Activated CD8-positive, alpha-beta memory T cell treated with anti-CD3 and anti-CD28 coated beads for 4 hours (primary cell): ENCODE measurements at places on chromosomes 1 and 21.

DNA sequence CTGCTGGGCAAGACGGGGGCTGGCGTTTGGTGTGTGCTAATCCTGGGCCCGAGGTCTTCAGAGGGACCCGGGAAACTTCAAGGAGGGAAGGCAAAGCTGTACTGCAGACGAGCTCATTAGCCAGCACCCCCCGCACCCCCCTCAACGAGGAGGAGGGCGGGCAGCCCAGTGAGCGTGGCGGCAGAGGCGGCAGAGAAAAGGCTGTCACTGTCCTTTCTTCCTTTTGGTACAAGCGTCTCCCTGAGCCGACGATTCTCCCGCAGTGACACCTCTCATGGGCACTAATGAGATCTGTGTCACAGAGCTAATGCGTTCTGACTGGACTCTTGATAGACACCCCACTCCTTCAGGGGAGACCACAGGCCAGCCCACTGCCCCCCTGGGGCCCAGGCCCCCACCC lies 29.5 kb downstream of the DMAP1 start:
- no peak for DNase-seq

- DNase-seq, result no peak
These were observed 6.7 kb upstream of the SLC19A1 start for GRCh38 chr21:45548711-45549491.

DNA sequence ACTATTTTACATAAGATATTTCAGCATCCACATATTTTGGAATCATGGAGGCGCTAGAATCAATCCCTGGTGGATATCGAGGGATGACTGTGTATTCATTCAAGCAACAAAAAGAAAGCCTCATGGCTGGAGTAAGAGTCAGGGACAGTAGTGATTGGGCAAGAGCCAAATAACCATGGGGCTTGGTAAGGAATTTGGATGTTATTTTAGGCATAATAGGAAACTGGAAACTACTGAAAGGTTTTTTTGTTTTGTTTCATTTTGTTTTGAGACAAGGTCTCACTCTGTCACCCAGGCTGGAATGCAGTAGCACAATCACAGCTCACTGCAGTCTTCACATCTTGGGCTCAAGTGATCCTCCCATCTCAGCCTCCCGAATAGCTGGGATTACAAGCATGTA lies 33.8 kb upstream of the EYA3 start:
- DNase-seq, result no peak

DNA sequence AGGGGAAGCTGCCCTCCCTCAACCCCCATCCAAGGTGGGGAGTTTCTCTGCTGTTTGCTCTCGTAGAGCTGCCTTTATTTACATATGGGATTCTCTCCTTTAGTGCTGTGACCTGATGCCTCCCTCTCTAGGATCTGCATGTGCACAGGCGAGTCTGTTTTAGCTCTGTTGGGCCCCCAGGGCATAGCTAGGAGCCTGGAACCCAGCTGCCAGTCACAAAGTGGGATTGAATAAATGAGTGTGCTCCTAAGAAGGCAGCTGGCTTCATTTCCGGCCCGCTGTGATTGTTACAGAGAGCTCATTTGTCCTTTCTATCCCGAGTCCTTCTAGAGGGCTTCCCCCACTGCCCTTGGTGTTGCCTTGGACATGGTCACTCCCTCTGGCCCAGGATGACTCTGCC lies 176.6 kb downstream of the GRIK3 start:
- no peak for DNase-seq

DNA sequence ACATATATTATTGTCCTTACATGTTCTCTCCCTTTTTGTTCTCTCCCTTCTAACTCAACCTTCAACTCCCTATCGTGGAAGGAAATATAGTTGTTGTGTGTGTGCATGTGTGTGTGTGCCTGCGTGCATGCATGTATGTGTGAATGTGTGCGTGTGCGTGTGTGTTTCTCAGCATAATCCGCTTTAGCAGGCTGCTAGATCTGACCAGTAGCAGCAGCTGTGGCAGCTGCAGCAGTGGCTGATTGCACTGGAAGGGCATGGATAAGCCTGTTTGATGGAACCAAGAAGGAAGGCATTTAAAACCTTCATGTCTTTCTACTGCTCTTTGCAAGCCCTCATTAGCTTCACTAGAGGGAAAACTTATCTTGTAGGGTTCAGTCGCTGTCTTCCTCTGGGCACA lies 65.6 kb upstream of the IRF2BP2 start:
- no peak for DNase-seq

DNA sequence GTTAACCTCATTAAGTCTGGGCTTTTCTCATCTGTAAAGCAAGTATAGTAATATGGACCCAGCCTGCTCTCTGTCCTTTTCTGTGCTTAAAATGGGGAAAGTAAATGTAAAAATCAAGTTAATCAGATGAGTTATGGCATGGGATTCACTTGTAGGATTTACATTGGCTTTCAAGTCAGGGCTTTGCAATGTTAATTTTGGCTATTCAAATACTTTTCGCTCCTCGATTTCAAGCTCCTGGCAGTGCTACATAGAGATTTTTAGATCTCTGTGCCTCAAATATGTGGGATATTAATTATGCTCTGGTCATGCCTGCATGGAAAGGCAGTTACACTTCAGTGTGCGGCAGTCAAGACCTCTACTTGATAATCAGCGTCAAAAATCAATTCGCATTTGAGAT lies 709.8 kb downstream of the LTN1 start:
- no peak for DNase-seq

DNA sequence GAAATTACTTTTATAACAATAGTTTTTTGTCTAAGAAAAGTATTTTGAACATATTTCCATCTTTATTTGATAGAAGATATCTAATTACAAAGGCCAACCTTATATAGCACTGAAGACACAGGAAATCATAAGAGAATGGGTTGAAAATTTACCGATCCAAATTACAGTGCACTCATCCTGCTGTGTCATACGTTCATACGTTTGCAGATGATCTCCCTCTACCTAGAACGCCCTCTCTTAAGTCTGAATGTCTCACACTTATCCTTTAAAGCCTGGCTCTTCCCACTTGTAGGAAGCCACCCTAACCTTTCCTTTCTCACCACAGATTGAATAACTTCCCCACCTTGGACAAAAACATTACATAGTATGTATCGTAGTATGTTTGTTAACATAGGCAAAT lies 9.3 kb downstream of the ASH1L start:
- DNase-seq, result no peak

DNA sequence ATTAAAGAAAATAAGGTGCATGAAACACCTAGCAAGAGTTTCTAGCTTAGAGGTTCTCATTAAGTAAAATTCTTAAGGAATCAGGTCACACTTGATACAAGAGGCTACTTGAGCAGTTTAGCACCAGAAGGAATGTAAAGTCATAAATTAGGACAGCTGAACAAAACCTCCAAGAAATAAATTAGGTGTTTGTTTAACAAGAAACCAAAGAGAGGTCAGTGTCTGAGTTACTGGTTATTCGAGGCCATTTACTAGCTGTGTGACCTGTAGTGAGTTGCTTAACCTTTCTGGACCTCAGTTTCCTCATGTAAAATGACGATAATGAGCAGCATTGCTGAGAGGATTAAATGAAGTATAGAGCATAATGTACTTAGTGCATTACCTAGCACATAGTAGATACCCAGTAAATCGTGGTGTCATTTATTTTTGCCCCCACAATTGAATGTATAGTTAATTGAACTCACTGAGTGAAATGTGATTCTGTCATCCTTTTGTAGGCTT lies 908 bp upstream of the ELK4 start:
- no peak for DNase-seq

DNA sequence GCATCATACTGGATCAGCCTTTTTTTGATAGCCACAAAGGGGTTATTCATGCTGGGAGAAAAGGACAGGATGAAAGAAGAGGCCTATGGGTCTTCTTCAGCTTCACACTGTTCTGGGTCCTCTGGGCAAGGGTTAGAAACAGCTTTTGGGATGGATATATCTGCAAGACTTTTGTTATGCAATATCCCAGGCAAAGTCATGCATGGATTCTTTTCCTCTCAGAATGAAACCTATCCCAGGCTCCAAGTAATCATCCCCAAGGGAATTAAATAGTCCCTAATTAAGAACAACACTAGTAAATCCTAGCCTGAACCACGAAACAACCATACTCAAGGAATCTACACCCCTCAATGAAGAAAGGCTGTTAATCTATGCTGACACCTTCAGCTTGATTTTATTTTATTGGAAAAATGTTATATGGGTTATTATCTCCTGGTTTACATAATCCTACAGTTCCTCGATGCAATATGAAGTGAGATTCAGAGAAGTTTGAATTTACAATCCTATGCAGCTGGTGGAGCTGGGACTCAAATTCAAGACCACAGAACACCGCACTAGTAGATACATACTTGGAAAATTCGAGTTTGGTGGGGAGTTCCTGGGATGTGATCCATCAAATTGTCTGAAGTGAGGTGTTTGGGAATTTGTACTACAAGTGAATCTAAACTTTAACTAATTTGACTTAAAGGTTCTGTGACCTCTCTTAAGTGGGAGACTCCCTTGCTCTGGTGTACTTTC lies 338.6 kb downstream of the TBX15 start:
- no peak for DNase-seq

- DNase-seq, result no peak
These were observed 666 bp downstream of the PAFAH2 start for GRCh38 chr1:25996966-25997827.

GRCh38 chr1:83802023-83802422 lies 196.9 kb downstream of the TTLL7 start:
- DNase-seq, result no peak

DNA sequence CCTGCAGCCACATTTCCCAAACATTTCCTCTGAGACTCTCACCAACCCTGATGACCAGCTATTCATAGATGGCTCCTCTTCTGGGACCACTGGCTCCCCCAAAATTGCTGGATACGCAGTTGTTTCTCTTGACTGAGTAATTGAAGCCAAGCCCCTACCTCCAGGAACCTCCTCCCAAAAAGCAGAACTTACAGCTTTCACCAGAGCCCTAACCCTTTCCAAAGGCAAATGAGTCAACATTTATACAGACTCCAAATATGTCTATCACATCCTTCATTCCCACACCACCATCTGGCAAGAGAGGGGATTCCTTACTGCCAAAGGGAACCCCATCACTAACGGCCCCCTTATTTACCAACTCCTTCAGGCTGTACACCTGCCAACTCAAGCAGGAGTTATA lies 20.3 kb upstream of the CA6 start:
- DNase-seq, result no peak

DNA sequence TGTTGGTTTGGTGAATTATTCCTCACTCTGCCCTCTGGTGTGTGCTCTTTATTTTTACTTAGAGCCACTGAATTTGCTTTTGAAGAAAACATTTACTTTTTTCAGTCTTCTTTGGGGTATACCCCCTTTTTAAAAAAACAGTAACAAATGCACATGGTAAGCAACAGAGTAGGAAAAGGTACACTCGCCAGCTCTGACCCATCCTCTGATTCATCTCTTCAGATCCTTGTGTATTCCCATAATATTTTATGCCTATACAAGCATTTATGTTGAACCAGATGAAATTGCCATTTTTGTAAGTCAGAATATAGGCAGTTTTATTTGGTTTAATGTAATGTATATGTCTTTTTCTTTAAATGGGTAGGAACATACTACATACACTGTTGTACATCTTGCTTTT lies 28.3 kb downstream of the TTC3 start:
- no peak for DNase-seq

DNA sequence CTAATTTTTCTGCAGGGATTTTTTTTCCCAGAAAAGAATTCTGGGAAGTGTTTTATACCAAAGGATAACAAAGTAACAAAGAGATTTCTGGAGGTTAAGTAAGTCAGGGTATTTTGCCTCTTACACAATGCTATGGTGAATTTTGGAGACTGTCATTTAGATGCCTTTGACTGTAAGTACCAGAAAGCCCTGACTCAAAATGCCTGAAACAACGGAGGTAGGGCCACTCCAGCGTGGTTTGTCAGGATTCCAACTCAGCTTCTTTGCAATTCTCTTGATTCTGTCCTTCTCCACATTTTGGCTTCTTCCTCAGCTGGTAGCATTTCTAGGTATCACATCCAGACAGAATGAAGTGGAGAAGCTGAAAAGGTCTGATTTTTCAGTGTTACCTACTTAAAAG lies 106.5 kb downstream of the UCHL5 start:
- DNase-seq, result no peak

DNA sequence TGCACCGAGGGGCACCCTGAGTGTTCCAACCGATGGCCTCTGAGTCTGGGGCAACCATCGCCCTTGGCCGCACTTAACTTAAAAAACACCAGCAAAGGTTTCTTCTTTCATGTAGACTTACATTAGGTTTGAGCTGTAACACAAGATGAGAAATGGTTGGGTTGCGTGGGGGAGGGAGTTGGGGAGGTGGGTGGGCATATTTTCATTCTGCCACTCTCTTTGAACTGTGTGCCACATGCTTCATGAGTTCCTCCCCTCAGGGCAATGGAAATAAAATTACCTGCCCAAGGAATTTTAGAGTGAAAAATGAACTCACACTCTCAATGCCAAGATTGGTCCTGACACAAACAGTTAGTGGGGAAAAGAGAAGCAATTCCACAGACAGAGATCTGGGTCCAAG lies 430.1 kb upstream of the USP24 start:
- no peak for DNase-seq
